ENCODE measurements at places on chromosomes 16 and 17.

- DNase-seq, result peak; percentile 67
These were observed 3.5 kb upstream of the PKMYT1 start for GRCh38 chr16:2983706-2984136.

GRCh38 chr17:49508061-49508865, 13.2 kb downstream of the NGFR start:
- DNase-seq, result no peak

GRCh38 chr17:9199571-9200551, 178.6 kb downstream of the NTN1 start:
- DNase-seq, result no peak

DNA sequence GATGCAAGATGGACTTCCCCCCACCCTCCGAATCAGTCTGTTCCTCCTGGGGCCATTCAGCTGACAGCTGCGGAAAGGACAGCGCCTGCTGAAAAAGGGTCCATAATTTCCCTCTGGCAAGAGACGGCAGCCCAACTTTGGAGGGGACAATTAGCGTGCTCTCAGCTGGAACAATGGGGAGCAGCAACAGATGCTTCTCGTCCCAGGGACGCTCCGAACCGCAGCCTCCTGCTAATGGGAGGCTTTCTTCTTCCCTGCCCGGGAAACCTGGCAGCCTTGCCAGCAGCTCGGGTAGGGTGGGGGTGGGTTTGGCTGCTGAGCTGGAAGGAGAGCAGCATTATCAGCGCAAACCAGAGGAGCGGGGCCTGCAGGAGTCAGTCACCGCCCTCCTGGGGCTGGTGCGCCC, 500.0 kb upstream of the SALL1 start:
- DNase-seq, result no peak

- peak; percentile 37 for DNase-seq
These were observed 294.1 kb downstream of the BCAS3 start for GRCh38 chr17:60971515-60972369.

- no peak for DNase-seq
These were observed 291.9 kb upstream of the N4BP1 start for GRCh38 chr16:48901712-48902374.

Measured in large intestine (tissue), 12 donors.